ENCODE measurements at places on chromosomes 11 and 22.

DNA sequence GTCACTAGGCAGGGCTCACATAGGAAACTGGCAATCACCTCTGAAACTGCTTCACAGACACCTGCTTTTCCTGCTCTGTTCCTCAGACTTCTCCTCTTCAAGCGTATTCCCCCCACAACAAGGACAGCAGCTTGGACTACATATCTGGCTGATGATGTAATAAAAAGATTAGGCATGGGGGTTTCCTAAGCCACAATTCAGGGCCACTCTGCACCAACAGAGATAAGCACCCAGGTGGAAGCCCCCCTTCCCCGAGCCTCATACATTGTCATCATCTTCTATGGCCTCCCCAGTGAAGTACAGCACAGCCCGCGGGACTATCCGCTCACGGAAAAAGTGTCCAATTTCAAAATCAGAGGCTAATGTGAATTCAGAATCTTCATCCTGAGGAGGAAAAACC, 25.0 kb upstream of the PHLDA2 start:
- no peak for DNase-seq

- DNase-seq = peak; percentile 6
These were observed 1.4 kb downstream of the TMEM109 start for GRCh38 chr11:60915248-60915914.

DNA sequence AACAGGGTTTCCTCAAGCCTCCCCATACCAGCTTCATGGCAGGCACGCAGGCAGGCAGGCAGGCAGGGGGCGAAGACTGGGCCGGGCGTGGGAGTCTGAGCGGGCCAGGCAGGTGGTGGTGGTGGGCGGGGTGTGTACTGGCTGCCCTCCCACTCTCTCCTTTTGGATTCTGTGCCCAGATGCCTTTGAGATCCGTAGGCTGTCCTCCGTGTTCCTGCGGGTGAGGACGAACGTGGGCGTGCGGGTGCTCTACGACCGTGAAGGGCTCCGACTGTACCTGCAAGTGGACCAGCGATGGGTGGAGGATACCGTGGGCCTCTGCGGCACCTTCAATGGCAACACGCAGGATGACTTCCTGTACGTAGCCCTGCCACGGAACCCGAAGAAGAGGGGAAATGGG, 23.0 kb downstream of the OTOG start:
- no peak for DNase-seq

DNA sequence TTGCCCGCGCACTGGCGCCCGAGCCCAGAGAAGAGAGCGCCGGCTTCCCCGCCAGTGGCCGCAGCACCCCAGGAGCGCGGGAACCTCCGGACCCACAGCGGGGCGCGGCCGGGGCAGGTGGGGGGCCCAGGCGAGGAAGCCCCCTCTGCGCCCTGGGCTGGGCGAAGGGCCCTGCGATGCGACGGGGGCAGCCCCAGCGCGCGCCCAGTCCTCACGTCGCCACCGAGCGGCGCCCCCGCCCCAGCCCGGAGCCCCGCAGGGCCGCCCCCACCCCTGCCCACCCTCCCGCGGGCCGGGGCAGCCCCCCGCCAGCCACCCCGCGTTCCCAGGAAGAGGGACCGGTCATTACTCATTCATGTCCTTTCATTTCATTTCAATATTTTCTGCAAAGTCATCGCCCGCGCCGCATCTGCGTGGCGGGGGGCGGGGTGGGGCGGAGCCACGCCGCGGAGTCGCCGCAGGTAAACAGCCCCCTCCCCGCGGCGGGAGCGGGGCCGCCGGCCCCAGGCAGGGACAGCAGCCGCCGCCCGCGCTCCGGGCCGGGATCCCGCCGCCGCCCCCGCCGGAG, 673 bp upstream of the PANX2 start:
- DNase-seq = no peak

DNA sequence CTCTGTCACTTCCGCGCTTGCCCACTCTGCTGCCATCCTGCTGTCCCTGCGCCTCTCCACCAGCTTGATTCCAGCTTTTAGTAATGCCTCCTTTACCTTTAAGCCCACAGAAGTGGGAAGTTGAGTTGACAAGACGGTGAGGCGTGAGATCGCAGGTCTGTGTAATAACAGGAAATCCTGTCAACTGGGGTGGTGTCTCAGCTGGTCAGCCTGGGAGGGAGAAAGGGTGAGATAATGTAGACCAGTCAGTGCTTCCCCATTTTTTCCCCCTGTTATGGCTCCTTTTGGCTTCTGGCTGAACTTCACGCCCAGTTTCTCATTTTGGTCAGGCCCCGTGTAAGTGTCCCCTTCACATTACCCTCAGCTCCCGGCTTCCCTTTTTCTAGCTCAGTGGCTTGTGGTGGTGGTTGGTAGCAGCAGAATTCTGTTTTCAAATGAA, 98.9 kb downstream of the TRAF6 start:
- no peak for DNase-seq

- no peak for DNase-seq
These were observed 58.3 kb downstream of the CYTH4 start for GRCh38 chr22:37340331-37341262.

DNA sequence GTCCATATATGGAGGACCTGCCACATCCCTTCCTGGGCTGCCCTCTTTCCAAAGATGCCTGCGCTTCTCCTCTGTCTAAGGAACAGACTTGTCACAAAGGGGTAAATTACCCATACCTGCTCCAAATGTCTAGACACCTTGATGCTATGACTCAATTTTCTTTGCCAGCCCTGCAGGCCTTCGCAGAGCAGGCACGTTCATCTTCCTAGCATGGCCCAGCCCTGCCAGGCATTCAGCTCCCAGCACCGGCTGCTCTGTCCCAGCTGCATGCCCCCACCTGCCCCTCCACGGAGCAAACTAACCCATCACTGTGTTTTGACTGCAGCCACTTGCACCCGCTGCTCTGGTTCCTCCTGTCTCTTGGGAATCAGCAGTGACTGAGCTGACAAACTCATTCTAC, 526.1 kb downstream of the MIAT start:
- DNase-seq = no peak

GRCh38 chr22:26662160-26662559, 4.8 kb downstream of the MIAT start:
- DNase-seq = no peak

Data from skeletal muscle cell (primary cell).